Central memory CD4-positive, alpha-beta T cell (primary cell): ENCODE measurements at places on chromosomes 1 and 21.

DNA sequence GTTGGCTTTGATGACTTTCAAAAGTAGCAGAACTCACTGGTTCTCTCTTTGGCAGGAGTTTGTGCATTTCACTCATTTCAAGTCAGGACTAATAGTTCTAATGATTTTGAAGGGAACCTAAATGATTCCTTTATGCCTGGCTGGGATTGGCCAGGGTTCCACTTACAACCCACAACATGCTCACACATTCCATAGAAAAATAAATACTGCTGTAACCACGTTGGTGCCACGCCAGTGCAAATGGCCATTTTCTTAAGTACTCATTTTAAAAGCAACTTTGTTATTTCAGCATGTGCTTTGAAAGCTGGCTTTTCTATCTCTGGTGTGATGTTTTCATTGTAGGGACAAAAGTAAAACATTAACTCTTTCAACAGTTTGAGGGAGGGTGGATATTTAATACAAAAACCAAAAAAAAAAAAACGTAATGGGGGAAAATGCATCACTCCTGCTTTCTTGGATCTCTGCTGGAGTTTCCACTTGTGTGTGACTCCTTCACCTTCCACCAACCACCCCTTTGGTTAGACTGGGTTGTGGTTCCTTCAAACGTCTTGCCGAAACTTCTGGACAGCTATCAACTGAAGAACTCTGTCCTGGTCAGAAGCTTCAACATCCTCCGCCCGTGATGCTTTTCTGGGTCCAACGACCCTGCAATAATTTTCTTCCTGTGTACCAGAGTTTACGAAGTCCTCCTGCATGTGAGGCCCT, 300.4 kb upstream of the RUNX1 start:
- DNase-seq: no peak

GRCh38 chr1:28112388-28113241, 24.2 kb upstream of the EYA3 start:
- no peak for DNase-seq

- DNase-seq: no peak
Observed at GRCh38 chr1:59412718-59413326, 115.9 kb downstream of the FGGY start.

GRCh38 chr1:213376862-213377372, 325.9 kb downstream of the RPS6KC1 start:
- DNase-seq: no peak

DNA sequence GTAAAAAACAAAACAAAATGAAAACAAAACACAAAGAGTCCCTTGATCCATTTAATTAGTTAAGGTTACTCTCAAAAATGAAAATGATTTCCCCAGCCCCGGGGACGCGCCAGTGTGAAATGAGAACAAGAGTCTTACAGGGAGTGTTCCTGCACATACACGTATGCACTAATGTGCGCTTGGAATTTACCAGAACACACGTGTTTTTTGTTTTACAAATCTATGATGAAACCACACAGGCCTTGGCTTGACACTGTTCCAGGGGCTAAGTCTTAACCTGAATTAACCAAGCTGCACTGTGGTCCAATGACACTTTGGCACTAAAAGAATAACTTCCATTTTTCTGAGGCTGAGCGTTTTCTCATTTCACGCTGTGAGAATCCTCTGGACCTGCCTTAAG, 63.7 kb downstream of the SLC45A1 start:
- DNase-seq: no peak

DNA sequence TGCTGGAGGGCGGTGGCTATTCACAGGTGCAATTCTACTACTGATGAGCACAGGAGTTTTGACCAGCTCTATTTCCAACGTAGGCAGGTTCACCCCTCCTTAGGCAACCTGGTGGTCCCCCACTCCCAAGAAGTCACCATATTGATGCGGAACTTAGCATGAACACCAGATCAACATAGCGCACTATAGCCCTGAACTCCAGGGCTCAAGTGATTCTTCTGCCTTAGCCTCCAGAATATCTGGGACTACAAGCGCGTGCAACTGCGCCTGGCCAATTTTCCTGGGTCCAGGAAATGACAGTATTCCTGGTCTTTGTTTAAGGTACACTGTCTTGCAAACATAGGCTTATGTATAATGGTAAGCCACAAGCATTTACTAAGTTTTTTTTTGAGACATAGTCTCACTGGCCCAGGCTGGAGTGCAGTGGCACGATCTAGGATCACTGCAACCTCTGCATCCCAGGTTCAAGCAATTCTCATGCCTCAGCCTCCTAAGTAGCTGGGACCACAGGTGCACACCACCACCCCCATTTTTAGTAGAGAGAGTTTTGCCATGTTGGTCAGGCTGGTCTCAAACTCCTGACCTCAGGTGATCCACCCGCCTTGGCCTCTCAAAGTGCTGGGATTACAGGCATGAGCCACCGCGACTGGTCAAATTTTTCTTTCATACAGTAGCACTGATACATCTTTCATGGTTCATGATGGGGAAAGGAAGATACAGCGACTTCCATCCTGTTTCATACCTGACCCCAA, 12.6 kb downstream of the MCL1 start:
- no peak for DNase-seq

DNA sequence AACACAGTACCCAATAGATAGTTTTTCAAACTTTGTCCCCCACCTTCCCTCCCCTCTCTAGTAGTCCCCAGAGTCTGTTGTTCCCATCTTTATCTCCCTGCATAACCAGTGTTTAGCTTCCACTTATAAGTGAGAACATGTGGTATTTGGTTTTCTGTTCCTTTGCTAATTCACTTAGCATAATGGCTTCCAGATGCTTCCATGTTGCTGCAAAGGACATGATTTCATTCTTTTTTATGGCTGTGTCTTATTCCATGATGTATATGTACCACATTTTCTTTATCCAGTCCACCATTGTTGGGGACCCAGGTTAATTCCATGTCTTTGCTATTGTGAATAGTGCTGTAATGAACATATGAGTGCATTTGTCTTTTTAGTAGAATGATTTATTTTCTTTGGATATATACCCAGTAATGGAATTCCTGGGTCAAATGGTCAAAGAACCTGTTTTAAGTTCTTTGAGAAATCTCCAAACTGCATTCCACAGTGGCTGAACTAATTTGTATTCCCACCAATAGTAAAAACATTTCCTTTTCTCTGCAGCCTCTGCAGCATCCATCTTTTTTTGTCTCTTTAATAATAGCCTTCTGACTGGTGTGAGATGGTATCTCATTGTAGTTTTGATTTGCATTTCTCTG, 126.0 kb downstream of the AK5 start:
- DNase-seq: no peak

- no peak for DNase-seq
Observed at GRCh38 chr1:179966551-179966950, 11.9 kb downstream of the CEP350 start.

DNA sequence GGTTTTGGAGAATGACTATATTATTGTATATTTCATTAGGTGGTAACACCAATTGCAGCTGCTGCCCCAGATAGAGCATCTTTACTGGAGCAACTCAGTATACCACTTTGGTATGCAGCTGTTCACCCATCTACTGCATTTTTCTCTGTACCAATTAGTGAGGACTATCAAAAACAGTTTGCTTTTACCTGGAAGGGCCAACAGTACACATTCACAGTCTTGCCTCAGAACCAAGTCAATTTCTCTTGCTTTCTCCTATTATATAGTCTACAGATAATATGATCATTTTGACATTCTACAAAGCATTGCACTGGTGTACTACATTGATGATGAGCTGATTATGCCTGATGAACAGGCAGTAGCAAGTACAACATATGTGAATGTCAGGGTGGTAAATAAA, 99.3 kb downstream of the PTPRU start:
- DNase-seq: no peak

GRCh38 chr1:191695865-191696264, 462.4 kb upstream of the RGS18 start:
- no peak for DNase-seq

GRCh38 chr1:52203935-52204625, 62.2 kb downstream of the ZFYVE9 start:
- no peak for DNase-seq

- no peak for DNase-seq
Observed at GRCh38 chr1:11654939-11655808, 497 bp downstream of the FBXO44 start.

DNA sequence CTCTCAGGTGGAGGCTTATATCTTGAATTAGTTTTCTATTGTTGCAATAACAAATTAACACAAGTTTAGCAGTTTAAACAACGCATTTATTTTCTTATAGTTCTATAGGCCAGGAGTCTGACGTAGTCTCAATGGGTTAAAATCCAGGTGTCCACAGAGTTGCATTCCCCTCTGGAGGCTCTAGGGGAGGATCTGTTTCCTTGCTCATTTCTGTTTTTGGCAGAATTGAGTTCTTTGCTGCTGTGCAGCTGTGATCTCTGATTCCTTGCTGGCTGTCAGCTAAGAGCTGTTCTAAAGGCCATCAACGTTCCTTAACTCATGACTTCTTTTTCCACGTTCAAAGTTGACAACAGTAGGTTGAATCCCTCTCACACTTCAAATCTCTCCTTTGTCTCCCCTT, 31.8 kb downstream of the S100A10 start:
- DNase-seq: no peak

GRCh38 chr1:54652168-54652567, 10.6 kb downstream of the MROH7 start:
- no peak for DNase-seq

DNA sequence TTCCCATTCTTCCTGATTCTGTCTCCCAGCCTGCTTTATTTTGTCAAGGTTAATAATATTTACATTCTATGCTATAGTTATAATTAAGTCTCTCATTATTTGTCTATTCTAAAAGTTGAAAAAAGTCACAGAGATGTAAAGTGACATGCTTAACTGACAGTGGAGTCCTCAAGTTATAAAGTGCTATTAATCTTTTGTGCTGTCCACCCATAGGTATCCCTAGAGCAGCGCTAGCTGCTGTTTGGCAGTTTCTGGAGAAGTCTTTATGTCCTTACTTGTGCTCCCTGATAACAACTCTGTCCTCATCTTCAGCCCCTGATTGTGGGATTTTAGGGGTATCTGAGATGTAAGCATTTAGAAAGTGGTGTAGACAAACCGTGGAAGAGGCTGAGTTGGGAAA, 13.1 kb downstream of the BACH1 start:
- DNase-seq: no peak

DNA sequence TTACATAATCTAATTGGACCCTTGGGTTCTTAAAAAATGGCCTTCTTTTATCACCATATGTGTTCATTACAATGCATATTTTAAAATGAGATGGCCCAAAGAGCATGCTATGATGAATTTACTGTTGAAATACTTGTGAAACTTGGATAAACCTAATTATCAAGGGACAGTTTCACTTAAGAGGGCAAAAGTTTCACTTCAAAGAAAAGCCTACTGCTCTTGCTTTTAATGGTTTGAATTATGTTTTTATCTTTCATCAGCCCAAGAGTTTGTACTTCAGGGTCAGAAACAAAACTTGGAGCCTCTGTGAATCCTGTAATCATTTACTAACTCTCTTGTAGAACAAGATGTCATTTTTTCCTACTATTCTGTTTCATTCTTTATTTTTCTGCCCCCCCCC, 32.3 kb downstream of the POU2F1 start:
- DNase-seq: no peak

DNA sequence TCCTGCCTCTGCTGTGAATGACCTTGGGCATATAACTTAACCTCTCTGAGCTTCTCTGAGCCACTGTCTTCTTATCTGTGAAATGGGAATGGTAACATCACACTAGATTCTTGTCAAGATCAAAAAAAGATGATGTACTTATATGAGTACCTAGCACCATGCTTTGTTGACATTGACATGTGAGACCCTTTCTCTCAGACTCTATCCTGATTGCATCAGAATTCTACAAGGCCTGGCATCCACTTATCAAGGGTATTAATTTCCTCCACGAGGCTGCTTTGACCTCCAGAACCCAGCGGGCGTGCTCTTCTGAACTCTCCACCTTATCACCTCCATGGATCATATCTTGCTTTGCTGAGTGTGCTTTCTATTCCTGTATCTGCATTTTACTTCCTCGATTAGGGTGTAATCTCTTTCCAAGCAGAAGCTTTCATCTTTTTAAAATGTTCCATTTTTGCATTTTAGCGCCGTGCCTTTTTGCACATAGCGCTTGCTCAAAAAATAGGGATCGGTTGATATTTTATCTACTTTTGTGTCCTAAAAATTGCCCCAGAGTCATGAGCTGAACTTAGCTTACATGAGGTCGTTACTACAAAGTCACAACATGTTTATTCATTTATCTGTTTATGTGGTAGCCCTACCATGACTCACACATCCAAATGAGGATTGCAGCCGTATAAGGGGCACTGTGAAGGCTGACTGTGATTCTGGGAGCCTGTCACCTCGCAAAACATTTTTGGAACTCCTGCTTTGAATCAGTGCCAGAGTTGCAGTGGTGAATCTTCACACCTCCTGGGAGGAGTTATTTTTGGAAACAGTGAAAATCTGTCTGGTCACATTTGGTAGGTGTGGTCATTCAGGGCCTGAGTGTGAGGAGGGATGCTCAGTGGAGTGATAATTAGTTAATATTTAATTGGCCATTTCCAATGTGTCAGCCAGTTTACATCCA, 63.2 kb downstream of the IER5 start:
- no peak for DNase-seq

DNA sequence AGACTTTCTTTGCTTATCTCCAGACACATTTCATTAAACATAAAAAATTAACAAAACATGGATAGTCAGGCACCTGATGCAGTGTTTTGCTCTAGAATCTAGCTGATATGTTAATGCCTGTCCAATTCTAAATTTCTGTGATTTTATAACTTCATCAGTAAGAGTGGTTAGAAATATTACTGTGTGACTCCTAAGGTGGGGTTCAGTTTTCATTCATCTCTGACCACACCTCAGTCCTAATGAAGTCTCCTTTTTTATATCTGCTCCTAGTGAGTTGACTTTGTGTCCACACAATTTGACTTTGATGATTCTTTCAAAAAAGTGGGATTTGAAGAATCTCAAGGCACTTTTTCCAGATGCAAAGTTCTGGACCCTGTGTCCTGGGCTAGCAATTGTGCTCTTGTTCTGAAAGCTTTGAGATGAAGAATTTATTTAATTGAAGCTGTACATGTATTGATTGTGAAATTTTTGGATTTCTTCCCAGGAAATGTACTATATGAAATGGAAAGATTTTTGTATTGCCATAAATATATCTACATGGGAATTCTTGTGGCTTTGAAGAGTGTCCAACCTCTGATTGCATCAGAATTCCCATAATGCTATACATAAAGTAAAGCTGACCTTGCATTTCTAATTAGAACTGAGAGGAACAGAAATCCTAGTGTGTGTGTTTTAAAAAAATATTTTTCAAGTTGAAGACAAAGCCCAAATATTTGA, 111.2 kb downstream of the GIPC2 start:
- no peak for DNase-seq

GRCh38 chr21:39057121-39057520, 126.1 kb downstream of the PSMG1 start:
- no peak for DNase-seq

DNA sequence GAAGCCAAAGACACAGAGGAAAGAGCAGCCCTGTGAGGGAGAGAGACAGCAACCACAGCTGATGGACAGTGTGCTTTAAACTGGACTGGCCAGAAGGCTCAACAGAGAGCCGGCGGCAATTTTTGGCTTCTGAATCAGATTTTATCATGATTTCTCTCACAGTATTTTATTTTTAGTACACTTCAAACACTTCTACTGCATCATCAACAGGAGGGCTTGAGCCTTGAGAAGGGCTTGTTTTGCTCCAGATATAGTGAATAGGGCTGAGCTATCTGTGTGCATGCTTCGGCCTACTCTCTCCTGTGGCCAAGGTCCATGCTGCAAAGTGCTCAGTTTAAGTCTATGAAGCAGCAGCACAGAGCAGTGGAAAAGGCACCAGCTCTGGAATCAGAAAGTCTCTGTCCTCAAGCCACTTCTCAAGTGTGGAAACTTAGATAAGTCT, 33.3 kb downstream of the ADCY10 start:
- DNase-seq: no peak
